ENCODE measurements at places on chromosomes 5 and 9.

DNA sequence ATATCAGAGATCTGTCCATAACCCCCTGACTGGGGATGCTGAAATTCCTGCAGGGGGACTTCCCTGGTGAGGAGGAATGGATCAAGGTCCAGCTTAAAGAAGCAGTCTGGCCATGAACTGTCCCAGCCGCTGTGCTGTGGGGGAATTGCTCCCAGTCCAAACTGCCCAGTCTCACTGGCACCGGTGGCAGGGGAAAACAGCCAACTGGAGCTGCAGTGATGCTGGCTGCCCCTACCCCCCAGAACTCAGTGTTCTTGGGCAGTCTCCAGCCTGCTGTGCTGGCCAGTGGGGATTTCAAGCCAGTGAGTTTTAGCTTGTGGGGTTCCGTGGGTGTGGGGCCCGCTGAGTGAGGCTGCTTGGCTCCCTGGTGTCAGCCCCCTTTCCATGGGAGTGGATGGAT, 306.5 kb upstream of the RPS23 start:
- no peak for DNase-seq

DNA sequence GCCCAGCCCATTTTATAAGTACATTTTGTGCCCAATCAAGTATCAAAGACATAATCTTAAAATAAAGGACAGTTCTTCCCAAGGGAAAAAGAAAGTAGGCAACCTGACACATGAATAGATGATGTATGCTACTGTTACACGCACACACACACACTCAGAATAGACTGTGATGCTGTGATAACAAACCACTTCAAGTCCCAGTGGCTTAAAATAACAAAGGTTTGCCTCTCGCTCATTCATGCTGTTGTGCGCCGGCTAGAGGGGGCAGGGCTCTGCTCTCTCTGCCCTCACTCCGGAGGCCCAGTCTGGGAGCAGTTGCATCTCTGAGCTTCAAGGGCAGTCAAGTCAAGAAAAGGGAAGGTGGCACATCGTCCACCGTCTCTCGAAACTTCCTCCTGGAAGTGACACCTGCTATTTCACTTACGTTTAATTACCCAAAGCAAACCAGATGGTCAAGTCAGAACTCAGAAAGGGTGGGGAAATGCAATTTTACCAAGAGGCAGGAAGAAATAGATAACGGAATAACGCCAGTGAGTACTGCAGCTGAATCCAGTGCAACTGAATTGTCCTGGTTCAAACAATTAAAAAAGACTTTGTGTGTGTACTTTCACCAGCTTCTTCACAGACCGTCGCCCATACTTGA, 43.3 kb downstream of the ANKRD33B start:
- DNase-seq, result no peak

DNA sequence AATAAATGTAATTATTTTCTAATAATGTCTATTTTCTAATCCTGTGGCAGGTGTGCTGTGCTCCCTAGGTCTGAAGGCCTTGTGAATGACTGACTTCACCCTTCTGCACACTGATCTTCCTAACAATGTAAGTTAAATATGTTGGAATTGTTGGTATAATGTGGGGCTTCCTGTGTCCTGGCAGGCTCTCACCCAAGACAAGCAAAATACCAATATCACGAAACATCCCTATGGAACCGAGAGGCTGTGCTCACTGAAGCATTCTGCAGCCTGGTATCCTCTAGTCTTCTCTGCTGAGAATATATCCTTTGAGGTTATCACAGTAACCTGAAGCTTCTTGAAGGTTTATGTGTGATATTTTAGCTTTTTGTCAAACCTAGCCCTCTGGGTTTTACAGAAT, 159.4 kb downstream of the GABRB2 start:
- no peak for DNase-seq

GRCh38 chr5:66850354-66851075, 254.3 kb downstream of the MAST4 start:
- no peak for DNase-seq

GRCh38 chr5:139454568-139455290, 7.8 kb downstream of the ECSCR start:
- DNase-seq, result no peak

DNA sequence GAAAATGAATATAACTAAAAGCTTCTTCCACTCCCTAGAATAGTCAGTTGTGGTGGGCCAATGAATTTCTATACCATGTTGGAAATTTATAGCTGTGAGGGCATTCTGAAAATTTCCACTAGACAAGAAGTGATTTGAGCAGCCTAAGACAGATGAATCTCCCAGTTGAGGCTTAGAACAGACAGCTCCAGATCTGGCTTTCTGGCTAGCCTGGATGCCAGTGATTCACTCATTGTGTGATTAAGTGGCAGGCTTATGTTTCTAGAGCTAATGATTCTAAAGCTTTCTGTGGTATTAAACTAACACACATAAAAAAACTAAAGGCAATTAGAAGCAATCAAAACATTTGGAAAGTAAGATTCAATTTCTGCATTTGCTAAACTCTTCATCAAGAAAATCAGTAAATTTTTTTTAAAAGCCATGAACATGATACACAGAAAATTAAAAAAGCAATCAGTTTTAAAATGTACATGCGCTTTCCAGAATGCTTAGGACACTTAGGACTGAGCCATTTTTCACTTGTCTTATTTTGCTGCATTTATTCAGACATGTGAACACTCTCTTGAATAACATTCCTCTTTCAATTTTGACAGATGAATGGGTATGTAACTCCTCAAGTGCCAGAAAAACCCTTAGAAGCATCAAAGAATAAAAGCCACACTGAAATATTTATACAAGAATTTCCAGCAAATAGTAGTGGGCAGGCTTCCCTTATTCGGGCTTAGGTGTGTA, 100.5 kb upstream of the GNAQ start:
- no peak for DNase-seq

DNA sequence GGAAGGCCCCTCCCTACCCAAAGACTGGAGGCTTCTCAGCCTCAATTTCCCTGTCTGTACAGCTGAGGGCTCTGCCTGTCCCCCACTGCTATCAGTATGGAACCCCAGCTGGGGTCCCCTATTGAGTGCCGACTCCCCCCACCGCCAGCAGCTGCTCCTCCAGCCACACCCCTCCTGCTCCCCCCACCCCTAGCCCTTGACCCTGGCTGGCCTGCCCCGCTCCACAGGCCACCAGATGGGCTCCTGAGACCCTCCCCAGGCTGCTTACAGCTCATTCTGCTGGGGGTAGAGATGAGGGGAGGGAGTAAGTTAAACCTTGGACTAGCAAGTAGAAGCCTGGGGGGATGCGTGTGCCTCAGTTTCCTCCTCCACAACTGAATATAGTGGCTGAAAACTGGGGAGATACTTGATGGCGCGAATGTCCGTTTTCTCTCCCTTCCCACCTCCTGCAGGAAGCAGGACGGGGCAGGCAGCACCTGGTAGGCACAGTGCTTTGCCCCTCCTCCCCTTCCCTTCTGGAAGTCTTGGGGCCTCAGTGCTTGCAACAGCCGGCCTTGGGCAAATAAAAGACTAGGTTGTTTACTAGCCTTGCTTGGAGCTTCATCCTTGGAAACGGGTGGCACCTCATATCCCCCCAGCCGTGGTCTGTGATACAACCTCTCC, 19.1 kb downstream of the URM1 start:
- no peak for DNase-seq

DNA sequence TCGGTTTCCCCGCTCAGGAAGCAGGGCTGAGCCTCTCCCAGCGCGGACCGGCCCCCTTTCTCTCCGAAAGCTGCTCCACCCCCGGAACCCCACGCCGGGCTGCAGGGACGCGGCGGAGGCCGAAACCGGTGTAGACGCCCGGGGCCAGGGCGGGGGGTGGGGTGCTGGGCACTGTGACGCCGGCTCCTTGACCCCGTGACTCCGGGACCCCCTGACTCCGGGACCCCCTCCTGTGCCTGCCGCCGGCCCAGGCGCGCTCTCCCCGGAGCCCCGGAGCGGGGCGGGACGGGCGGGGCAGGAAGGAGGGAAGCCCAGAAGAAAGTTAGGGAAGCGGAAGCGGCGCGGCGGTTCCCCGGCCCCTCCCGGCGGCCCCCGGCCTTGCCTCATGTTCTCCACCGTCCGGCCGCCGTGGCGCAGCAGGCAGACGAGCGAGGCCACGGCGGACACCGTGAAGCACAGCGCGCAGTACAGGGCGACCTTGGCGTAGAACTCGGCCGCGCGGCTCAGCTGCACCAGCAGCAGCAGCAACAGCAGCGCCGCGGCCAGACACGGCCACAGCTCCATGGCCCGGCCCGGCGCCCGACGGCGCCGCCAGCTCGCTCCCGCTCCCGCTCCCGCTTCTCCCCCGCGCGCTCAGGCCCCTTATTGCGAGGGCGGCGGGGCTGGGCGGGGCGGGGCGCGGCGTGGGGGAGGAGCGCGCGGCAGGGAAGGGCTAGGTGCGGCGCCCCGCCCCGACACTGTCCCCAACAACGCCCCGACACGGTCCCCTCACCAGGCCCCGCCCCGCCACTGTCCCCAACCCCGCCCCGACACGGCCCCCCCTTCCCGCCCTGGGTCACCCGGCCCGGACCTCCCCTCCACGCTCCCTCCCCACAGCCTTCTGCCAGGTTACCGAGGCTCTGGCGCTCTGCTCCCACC, at the start of gene AGPAT2:
TSS of gene AGPAT2 (minus strand) at position 664 of the 918 bp plus-strand sequence. CDS start at position 564, 100 bp downstream.
- DNase-seq, result peak; percentile 38

DNA sequence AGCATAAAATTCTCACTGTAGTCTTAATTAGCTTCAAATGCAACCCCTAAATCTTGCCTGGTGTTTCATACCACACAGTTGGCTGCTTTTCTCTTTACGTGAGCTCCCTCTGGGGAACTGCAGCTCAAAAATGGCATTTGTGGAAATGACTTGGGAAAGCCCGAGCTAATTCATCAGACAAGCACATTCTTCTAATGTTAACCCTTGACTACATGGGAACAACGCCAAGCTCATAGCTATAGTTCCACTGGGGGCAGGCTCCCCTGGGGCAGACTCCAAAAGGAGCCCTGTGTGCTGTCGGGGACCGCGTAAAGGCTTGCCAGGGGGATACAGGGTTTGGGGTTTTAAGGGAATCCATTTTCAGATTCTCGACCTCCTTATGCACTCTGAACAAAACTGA, 301.4 kb upstream of the DAP start:
- no peak for DNase-seq

- no peak for DNase-seq
Measured at GRCh38 chr9:114364134-114365041, 23.4 kb downstream of the AKNA start.

GRCh38 chr5:169706071-169706470, 69.0 kb downstream of the DOCK2 start:
- DNase-seq, result no peak
